ENCODE measurements at places on chromosomes 16 and 17.

- no peak for DNase-seq
These were observed 201.5 kb upstream of the CACNG5 start for GRCh38 chr17:66633317-66633965.

DNA sequence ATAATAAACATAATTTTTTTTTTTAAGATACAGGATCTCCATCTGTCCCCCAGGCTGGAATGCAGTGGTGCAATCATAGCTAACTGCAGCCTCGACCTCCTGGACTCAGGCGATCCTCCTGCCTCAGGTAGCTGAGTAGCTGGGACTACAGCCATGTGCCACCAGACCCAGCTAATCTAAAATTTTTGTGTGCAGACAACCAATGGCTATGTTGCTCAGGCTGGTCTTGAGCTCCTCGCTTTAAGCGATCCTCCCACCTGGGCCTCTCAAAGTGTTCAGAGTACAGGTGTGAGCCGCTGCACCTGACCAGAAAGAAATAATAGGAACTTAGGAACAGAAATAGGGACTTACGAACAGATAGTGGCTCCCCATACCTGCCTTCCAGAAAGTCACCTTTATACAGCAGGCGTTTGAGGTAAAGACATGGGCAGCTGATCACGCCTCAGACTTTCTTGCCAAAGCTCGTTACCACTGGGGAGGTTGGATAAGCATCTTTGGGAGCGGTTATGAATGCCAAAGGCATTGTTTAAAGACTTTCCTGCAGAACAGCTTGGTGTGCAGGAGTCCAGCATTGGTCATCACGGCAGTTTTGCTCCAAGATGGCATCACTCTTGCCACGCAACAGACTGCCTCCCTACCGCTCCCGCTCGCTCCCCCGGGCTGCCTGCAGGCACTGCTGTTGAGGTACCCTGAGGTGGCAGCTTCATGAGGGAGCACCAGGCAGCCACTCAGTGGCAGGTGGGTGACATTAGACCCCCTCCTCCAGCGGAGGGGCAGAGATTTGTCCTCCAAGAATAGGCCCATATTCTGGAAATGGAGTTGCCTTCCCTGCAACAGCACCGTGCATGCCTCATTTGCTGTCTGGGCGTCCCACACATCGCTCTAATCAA is 13.6 kb downstream of the COX4I1 start:
- no peak for DNase-seq

DNA sequence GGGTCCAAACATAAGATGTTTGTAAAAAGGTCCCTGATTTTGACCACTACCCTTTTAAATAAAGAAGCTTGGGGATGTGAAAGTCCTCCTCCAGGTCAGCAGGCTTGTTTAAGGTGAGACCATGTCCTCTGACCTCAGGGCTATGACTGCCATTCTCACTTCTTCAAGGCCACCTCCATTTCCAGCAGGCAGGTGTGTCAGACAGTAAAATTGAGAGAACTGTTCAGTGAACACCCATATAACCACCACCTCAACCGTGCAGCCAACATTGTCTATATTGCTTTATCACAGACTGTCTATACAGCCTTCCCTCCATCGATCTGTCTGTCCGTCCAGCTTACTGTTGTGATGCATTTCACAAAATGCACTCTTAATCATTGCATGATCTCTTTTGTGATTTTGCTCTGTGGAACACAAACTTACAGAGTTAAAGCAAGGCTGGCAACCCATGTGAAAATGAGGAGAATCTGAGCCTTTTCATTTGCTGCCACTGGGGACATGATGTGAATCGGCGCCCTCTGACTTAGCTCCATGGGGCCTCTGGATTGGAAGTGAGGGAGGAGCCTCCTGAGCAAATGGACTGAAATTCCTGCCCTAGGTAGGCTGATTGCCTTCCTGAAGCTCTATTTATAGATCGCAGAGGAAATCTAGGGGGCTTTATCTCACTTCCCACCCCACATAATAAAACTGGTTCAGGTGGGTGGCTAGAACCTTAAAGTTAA is 53.8 kb downstream of the ZNRF1 start:
- no peak for DNase-seq

DNA sequence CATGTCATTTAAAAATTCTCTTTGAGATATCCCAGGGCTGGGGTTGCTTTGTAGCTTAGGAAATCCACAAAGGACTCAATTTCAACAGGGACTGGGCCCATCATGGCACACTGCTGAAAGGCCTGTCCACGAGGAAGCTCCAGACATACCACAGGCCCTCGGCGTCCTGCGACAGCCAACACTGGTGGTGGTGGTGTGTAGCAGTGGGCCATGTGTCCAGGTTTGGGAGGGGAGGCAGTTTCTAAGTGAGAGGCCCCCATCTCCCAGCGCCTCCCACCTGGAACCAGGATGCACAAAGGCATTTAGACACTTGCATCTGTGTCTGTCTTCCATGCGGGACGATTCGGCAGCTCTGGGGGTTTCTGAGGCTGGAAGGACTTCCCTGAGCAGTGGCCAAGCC is 65.2 kb upstream of the ZNF423 start:
- no peak for DNase-seq

- DNase-seq = no peak
These were observed 216.8 kb upstream of the EEF2KMT start for GRCh38 chr16:5314377-5314776.

DNA sequence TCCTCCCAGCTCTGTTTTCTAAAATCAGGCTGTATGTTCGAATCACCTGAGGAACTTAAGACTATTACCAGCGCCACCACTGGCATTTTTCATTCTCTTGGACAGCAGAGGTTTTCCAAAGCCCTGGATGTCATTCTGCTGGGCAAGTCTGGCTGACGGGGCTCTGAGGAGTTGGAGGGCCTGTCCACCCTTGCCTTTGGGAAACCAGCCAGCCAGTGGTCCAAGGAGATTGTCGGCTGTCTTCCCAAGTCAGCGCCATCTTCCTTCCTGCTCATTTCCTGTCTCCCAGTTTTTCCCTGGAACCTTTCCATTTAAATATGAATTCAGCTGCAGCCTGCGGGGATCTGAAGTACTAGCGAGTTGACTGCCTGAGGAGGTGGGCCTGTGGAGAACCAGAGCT is 258.3 kb downstream of the PRKCA start:
- DNase-seq = no peak

GRCh38 chr17:57138956-57139576 is 54.0 kb downstream of the AKAP1 start:
- no peak for DNase-seq

Measured in stimulated activated CD8-positive, alpha-beta memory T cell treated with anti-CD3 and anti-CD28 coated beads, Interleukin-4, amount 100 ng/mL, for 24 hours (primary cell).